Central memory CD4-positive, alpha-beta T cell (primary cell): ENCODE measurements at places on chromosomes 6 and 20.
A peak's percentile ranks its signal among the peaks of the same experiment; 100 is the strongest.

GRCh38 chr6:39085129-39085797 is 29.7 kb downstream of the SAYSD1 start:
- no peak for DNase-seq

DNA sequence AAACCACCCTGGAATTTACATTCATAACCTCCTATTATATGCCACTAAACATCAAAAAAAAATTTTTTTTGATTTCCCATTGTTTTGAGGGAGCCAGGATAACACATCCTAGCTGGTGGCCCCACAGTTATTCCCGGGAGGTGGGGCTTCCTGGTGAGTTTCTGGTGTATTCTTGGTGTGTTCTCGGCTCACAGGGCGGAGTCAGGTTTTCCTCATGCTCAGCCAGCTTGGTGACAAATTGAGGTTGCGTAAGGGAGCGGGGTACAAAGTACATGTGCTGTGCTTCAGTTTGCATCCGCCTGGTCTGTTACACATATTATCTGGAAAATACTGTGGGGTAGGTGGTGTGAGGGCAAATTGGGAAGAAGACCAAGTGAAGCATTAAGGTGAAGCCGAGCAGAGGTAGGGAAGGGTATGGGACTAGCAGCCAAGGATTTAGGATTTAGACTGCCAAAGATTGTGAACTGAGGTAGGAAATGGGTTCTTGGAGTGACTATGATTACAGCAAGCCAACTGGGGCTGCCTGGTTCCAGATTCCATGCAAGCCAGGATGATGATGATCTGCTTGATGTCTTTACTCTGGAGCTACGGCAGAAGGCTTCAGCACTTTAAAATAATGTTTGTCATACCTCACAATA is 46.2 kb upstream of the EEF1A1 start:
- no peak for DNase-seq

- DNase-seq, result no peak
Measured at GRCh38 chr6:154410619-154411072, 54.0 kb upstream of the IPCEF1 start.

DNA sequence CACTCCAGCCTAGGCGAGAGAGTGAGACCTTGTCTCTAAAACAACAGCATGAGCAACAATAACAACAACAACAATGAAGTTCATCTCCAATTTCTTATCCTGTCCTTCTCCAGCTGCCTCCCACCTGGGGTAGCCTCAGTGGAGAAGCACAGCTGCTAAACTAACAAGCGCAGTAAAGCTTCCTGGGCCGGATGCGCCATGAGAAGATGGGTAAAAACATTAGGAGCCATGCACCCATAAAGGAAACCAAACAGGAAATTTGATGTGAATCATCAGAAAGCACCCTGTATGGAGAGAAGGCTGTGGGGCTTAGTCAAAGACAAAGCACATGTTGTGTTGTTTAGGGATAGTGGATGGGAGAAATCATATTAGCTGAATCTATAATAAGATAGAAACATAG is 61.1 kb upstream of the CCN6 start:
- peak; percentile 50 for DNase-seq

GRCh38 chr6:44260451-44261297 is 3.3 kb upstream of the SLC35B2 start:
- no peak for DNase-seq
